NCI-H1092 (cell line): ENCODE measurements at places on chromosomes 5 and 9.
A peak's percentile ranks its signal among the peaks of the same experiment; 100 is the strongest.

DNA sequence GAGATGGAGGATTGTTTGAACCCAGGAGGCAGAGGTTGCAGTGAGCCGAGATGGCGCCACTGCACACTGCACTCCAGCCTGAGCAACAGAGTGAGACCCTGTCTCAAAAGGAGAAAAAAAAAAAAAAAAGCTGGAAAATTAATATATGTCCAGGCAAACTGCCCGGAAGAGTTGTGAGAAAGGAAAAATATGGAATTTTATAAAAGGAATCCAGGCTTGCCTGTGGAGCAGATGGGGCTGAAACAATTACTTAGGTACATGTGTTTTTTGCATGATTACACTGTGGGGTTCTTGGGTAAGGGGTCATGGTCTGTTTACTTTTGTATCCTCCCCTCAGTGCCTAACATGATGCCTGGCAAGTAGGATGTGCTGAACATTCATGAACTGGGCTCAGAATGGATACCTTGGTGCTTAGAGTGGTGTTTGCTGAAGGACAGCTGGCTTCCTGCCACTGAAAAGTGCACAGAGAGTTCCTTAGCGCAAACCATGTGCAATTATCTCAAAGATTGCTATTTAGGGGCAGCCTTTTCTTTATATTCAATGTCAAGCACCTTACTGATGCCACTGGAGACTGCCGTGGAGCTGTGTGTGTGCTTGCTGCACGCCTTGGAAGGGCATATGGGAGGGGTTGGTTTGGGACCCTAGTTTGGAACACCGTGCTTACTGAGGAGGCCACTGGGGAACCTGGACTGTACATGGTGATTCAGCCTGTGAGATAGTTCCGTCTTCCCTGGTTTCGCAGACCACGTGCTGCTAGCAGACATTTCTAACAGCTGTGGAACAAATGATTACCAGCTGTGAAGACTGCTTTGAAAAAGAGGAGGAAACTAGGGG is 78.4 kb downstream of the MAP1B start:
- no peak for DNase-seq

DNA sequence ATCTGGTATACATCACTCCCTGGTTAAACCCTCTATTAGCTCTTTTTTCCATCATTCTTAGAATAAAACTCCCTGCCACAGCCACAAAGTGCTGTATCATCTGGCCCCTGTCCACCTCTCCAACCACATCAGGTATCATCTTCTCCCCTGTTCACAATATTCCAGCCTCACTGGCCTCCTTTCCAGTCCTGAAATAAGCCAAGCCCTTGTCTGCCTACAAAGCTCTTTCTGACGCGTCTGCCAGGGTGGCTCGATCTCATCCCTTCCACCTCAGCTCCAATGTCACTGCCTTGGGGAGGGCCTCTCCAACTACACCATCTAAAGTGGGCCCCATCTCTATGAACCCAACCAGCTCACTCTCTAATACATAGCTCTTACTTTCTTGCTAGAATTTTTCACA is 21.5 kb downstream of the CDK5RAP2 start:
- DNase-seq = no peak

GRCh38 chr9:135958485-135958884 is 2.7 kb downstream of the UBAC1 start:
- no peak for DNase-seq

GRCh38 chr5:123112196-123112595 is 23.2 kb downstream of the PRDM6 start:
- DNase-seq = no peak

GRCh38 chr9:19379697-19380046 is 364 bp downstream of the RPS6 start:
- peak; percentile 42 for DNase-seq

DNA sequence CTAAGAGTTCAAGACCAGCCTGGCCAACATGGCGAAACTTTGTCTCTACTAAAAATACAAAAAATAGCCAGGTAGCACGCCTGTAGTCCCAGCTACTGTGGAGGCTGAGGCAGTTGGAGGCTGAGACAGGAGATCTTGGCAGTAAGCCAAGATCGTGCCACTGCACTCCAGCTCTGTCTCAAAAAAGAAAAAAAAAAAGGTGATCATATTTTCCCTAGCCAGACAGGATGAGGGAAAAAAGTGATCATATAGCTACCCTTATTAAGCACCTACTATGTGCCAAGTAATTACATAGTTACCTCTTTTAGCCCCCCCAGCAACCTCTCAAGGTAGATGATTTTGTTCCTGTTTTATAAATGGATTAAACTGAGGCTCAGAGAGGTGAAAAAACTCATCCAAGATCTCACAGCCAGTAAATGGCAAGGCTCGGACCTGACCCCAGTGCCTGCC is 18.1 kb upstream of the RPL26L1 start:
- DNase-seq = no peak

DNA sequence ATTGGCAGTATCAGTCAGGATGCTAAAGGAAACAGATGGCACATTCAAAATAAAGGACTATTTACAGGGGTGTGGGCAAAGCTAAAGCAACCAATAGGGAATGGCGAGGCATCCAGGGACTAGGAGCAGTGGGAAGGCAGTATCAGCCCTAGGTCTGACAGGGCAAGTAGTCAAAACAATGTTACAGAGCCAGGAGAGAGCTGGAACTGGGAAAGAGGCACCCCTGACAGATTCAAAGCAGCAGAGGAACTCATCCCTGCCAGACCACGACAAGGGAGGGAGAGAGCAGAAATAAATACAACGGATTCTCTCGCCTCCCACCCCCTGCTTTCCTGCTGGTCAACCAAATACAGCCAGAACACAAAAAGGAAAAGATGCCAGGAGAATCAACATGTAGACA is 371.5 kb downstream of the NR2F1-AS1 start:
- DNase-seq = no peak

GRCh38 chr9:125437771-125438221 is 176.2 kb downstream of the GAPVD1 start:
- no peak for DNase-seq

DNA sequence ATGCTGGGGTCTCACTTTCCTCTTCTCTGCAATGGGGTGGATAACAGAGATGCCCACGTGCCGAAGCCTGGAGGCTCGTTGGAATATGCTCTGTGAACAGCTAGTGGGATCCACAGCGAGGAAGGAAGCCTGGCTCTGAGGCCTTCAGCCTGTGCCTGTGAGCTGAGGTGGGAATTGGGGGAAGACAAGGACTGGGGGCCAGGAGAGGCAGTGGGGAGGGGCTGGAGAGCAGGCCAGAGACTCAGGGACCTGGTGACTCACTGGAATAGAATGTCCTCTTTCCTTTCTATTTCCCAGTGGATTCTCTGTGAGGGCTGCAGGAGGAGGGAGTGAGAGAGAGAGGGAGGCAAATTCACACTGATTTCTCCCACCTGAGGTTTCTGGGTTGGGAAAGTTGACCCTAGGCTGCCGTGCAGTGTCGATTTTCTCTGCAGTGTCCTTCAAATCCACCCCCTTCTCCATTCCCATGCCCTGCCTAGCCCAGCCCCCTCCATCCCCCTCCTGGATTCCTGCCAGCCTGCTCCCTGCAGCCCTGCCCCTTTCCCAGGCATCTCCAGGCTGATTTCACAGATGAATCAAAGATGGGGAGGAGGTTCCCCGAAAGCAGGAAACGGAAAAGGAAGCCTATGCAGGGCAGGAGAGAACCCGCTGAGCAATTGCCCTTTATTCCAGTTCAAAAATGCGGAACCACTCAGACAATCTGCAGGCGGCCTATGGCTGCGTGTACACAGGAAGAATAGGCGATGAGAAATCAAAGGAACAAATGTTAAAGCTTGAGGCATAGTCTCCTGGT is 1.4 kb upstream of the SPAAR start:
- no peak for DNase-seq

GRCh38 chr9:86649913-86650312 is 295.7 kb upstream of the TUT7 start:
- no peak for DNase-seq

- no peak for DNase-seq
Measured at GRCh38 chr5:45604092-45604491, 92.1 kb downstream of the HCN1 start.

- no peak for DNase-seq
Measured at GRCh38 chr9:129933185-129934040, 98.2 kb downstream of the USP20 start.

DNA sequence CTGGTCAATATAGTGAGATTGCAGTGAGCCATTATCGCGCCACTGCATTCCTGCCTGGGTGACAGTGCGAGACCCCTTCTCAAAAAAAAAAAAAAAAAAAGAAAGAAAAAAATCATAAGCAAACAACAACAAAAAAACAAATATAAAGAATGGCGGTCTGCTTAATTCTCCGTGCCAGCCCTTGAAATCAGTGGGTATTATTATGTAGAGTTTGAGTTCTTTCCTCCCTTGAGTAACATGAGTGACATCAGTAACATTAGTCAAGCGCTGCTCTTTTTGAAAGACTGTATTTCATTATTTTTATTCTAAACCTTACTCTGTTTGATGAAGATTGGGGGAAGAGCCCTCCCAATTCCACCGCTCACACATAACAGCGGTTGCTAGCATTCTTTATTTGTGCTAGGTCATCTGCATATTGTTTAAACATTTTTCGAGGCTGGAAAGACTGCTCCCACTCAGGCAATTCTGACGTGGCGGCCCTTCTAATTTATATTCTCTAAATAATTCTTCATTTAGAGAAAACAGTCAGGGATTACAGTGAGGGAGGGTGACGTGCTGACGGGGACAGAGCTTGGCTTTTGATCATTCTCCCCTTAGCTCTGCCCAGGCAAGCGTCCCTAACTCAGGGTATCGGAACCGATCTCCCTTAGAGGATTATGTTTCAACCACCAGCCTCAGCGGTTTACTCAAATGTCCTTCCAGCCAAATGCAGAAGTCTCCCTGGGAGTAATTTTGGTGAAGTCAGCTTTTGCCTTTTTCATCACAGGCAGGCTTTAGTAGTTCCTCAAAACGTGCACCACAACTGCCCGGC is 860 bp upstream of the MARCHF6 start:
- peak; percentile 68 for DNase-seq

DNA sequence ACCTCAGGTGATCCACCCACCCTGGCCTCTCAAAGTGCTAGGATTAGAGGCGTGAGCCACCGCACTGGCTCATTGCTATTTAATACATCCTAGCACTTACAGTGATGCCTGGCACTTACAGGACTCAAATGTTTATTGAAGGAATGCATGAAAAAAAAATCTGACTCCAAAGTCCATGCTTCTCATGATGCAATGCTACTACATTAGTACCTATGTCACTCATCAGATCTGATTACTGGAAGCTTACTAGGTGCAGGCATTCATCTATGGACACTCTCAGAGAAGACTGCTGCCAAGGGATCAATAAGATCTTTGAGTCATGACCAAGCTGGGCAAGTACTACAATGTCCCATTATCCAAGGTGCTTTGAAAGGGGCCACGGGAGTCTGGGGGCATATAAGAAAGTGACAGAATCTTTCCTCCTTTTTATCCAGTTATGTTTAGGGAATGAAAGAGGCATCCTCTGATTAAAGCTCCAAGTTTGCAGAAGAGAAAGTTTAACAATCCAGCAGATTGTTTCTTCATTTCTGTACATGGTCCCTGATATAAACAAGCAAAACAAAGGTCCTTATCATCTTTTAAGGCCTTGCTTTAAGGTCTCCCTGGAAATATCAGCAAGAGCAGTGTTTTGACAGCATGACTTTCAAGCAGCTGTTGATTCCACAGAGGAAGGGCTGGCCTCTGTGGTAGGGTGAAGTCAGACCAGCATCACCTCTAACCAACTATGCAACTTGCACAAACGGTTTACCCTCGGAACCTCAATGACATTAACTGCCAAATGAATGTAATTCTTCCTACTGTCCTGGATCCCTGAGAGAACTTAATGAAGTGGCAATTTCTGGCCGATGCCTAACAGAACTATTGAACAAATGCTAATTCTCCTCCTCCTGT is 35.9 kb downstream of the ARPC5L start:
- DNase-seq = no peak

DNA sequence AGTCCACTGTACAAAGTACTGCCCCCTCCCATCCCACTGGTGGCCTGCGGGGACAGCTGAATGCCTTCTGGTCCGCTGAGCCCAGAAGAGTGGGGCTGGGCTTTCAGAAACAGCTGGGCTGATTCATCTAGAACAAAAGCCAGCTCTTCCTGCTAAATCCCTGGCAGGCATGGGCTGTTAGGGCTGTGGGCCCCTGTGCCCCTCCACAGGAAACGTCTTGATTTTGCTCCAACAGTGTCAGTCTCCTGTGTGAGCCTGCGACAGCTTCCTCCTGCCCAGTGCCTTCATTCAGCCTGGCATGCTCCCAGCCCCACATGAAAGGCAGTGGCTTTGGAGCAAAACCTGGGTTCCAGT is 6.9 kb upstream of the GSN start:
- peak; percentile 28 for DNase-seq

DNA sequence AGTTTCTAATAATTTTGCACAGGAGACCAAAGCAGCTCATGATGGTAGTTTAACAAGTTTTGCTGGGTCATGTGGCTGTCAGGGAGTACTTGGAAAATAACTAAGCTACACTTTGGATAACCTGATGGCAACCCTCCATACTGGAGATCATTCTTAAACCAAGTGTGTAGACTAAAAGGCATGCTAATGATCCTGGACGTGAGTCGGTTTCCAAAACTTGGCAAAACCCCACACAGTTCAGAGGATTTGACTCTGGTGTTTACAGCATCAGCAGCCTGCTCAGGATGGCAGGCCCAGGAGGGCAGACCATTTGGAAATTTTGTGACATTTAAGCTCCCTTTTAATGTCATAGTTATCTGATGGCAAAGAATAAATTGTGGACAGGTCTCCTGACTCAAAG is 196.5 kb upstream of the EFNA5 start:
- no peak for DNase-seq

- no peak for DNase-seq
Measured at GRCh38 chr9:101925498-101925897, 187.1 kb upstream of the GRIN3A start.

DNA sequence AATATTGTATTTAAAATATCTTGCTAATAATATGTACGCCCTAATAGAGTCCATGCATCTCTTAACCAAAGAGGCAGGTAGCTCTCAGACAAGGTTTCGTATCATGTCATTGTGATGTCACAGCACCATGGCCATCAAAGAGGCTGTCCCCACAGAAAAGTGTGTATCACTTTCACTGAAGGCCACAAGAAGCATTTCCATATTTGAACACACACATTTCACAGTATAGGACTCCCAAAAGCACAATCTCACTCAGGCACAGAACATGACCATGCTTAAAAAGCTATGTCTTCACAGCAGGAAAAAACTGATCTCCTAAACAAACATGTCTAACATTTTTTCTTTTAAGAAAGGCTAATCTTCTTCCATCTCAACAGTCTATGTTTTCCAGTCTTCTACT is 133.8 kb downstream of the DENND1A start:
- no peak for DNase-seq

GRCh38 chr5:151483647-151484046 is 36.2 kb downstream of the SLC36A1 start:
- DNase-seq = no peak

DNA sequence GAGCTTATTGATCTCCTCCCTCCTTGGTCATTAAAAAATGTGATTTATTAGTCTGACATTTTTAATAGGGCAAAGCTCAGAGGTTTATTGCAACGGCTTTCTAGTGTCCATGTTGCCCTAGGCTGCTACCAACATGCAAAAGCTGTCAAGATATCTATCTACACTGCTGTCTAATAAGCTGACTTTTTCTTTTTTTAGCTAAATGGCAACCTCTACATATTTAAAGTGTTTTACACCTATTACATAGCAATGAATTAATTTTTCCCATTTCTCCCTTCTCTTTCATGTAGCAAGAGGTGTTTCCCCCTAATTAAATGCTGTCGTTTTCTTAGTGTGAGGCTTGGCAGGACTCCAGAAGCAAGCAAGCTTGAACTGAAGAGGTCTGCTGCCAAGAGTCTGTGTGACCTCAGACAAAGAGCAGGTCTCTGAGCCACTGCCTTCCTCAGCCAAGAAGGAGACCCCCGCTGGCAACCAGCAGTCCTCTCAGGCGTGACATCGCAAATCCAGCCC is 79.4 kb downstream of the GAS1 start:
- DNase-seq = peak; percentile 25

- DNase-seq = no peak
Measured at GRCh38 chr5:2005101-2006041, 122.6 kb upstream of the IRX4 start.
